ENCODE measurements at places on chromosomes 3 and 15.

DNA sequence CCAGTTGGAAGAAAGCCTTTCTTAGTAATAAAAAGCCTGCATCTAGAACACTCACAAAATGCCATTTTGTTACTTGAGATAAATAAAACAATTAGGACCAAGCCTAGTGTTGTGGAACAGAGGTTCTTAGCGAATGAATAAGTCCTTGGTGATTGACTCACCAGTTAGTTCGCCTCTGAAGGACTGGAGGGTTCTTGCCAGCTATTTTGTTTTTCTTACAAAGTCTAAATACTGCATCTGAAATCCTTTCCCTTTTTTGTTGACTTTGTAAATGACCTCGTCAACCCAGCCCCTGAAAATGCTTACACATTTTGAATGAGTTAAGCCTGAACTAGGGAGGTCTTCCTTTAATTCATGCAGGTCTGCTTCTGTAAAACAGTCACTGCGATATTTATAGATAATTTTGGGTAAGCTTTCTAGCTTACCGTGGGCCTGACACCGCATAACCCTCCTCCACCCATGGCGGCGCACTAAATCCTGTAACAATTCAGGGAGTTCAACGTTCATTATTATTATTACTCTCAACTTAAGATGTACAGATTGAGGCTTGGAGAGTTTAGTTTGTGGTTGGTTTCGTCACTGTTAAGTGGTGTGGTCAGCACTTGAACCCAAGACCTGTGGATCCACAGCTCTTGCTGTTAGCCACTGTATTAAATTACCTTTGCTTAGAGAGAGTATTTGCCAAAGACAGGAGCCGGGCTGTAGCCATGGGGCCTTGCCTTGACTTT, 45.0 kb upstream of the SACM1L start:
- DNase-seq = no peak

DNA sequence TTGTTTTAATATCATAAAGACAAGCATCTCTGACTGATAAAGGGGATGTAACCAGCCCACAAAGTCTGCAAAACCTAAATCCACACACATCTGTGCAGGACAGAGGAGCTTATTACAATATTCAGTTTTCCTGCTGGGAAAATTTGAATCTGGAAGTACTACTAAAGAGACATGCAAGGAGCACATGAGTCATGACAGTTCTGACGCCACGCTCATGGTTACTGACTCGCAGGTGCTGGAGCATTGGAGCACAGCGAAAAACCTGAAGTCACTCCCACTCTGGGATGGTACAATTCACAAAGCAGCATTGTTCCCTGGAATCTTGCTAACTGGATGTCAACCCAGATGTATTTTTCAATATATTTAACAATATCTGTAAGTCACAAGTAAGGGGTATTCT, 7.6 kb upstream of the ISL2 start:
- no peak for DNase-seq

GRCh38 chr3:11913316-11913715, 66.6 kb upstream of the TAMM41 start:
- no peak for DNase-seq

GRCh38 chr3:133940536-133940935, 44.9 kb upstream of the RAB6B start:
- DNase-seq = no peak

DNA sequence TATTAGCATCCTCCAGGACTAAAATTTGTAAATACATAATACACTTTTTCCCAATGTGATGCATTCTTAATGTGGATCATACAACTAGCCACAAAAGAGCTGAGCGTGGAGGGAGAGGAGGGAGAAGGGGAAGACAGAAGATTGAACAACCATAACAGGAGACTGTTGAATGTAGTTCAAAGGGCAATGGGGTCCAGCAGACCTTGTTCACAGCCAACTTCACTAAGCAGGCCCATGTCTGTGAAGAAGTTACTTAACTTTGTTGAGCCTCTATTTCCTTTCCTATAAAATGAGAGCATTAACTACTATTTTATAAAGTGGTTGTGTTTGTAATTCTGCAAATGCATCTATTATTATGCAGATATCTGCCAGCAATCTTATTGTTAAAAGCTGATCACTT, 13.3 kb downstream of the NCEH1 start:
- DNase-seq = no peak

DNA sequence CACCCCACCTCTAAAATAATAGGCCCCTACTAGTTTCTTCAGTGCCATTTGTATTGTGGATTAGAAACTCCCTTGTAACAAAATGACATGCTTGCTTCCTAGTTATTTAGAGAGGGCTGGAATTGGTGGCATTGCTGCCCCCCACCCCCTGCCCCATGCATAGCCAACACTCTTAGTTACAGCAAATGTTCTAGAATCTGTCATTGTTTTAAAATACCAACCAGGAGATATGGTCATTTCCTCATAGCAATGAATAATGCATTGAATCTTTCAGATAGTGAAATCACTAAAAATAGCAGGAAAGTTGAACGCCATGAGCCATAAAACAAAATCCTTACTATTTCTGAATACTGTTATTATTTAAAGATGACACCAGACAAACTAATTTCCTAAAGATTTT, 292.5 kb downstream of the ARPP21 start:
- no peak for DNase-seq

DNA sequence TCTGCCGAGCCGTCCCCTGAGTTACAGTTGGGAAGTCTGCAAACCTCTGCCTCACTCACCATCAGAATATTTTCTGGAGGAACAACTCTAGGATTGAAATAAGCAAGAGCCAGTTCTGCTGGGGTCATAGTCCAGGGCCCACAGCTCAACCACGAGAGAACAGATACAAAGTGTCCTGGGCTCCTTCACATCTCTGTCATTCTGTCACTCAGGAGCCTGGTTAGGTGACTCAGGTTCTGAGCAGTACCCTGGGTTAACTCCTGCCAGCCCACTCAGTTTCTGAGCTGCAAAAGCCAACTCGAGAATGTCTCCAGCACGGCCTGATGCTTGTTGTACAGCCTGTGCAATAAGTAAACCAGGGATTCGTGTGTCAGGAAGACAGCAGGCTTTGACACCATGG, 155.7 kb downstream of the SLCO3A1 start:
- no peak for DNase-seq

- DNase-seq = no peak
These were observed 107.2 kb upstream of the CMC1 start for GRCh38 chr3:28134198-28134597.

Measured in stimulated activated CD8-positive, alpha-beta memory T cell treated with anti-CD3 and anti-CD28 coated beads, Interleukin-2, amount 100 ng/mL, for 48 hours (primary cell).